ENCODE measurements at places on chromosomes 2 and 18.

DNA sequence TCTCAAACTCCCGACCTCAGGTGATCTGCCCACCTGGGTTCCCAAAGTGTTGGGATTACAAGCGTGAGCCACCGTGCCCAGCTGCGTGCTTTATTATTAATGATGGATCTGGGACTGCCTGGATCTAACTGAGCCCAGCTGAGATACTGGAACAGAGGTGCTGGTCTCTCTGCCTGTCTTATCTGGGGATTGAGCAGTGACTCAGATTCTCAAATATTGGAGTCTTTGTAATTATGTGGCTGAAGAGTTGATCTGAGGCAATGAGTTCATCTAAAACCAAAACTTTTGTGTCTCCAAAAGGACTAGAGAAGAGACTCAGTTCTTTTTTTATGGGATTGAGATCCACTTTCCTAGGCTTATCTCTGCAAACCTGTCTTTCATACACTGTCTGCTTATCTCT is 16.3 kb downstream of the PLEKHB2 start:
- no peak for DNase-seq

GRCh38 chr2:224046752-224047151 is 7.7 kb upstream of the SERPINE2 start:
- DNase-seq, result no peak

DNA sequence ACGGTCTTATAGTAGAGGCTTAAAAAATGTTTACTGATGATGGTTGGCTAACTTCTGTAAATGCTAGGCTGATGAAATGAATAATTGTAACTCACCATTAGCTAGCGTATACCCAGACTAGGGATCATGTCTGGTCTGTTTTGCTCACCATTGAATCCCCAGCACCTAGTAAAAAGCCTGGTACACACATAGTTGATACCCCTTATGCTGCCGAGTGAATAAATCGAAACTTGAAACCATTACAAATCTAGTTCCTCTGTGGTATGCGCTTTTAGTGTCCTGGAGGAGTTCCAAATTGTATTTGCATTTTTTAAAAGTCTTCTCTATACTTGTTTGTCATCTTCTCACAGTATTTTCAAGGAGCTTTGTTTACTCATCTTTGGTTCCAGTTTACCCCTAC is 1.3 kb downstream of the TAF1B start:
- DNase-seq, result no peak

DNA sequence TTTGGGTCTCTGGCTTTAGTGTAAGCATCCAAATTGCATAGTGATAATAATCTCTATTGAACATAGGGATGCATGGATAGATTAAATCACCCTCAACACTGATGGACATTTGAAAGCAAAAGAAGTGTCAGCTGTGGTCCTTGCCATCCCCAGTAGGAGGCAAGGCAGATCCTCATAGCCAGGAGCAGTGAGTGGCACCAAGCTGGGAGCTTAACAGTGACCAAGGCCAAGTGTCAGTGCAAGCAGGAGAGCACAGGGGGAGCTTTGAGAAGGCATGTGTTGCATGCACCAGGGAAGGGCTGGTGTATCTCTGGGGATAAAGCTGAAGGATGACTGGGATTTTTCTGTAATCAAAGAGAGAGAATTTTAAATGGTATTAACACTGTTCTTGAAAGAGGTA is 14.7 kb downstream of the SLC14A1 start:
- DNase-seq, result no peak
